ENCODE measurements at places on chromosomes 7 and 10.

DNA sequence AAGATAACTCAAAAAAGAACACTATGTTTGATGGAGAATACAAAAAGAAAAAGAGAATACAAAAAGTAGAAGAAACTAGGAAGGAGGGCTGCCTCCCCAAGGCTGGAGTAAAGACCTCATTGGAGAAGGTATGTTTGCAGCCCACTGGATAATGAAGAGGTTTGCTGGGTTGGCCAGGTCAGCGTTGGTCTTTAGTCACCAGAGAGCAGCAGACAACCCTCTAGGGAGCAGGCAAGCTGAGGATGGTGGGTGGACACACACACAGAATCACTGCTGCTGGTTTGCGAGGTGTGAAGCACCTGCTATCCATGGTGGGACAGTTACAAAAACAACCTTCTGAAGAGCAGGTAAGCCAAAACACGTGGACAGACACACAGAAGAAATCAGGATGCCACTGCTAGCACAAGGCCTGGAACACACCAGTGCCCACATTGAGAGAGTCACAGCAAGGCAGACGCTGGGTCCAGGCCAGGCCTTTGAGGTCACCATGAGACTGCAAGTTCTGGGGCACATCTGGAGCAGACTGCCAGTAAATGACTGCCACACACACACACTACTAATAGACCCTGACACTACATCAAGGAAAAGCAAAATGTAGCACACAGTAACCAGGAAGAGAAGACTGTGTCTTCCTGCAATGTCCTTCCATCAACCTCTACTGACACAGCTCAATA lies 43.0 kb downstream of the MTERF1 start:
- DNase-seq, result no peak

DNA sequence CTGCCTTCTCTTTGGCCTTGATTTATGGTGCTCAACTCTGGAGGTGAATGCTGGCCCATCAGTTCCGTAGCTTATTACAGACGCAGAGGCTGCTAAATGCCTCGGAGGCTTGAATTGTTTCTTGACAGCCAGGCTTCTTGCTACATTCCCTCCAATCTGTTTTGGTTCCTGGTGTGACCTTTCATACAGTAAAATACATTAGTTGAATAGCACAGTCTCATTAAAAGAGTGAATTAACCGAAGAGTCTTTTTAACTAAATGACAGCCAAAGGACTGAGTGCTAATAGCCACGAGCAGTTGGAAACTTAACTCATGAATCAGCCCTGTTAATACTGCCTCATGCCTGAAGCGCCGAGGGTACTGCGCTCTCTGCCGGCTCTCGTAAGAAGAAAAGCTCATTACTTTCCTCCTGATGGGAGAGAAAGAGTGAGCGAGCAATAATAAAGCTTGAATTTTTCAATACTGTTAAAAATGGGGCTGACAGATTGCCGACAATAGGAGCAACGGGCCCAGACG lies 236.4 kb upstream of the GPR26 start:
- no peak for DNase-seq

GRCh38 chr7:11726794-11727155 lies 105.2 kb downstream of the THSD7A start:
- no peak for DNase-seq

DNA sequence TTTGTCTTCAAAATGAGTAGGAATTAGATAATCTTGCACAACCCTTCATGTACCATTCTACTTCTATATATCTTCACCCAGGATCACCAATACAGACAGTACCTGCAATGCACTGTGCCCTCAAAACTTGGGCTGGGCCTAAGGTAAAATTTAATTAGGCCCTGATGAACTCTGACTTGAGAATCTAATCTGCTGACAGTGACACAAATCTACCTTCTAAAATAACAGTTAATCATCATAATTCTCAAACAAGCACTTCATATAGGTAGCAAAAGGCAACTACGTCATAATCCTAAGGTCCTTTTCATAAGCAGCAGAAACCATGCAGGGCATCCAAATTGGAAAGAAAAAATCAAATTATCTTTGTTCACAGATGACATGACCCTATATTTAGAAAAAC lies 4.1 kb downstream of the ZNF25 start:
- no peak for DNase-seq

GRCh38 chr10:46198516-46198915 lies 88.3 kb upstream of the ANTXRL start:
- no peak for DNase-seq
